ENCODE measurements at places on chromosomes 13 and 19.

- no peak for DNase-seq
Measured at GRCh38 chr13:110698689-110699088, 7.2 kb downstream of the CARS2 start.

DNA sequence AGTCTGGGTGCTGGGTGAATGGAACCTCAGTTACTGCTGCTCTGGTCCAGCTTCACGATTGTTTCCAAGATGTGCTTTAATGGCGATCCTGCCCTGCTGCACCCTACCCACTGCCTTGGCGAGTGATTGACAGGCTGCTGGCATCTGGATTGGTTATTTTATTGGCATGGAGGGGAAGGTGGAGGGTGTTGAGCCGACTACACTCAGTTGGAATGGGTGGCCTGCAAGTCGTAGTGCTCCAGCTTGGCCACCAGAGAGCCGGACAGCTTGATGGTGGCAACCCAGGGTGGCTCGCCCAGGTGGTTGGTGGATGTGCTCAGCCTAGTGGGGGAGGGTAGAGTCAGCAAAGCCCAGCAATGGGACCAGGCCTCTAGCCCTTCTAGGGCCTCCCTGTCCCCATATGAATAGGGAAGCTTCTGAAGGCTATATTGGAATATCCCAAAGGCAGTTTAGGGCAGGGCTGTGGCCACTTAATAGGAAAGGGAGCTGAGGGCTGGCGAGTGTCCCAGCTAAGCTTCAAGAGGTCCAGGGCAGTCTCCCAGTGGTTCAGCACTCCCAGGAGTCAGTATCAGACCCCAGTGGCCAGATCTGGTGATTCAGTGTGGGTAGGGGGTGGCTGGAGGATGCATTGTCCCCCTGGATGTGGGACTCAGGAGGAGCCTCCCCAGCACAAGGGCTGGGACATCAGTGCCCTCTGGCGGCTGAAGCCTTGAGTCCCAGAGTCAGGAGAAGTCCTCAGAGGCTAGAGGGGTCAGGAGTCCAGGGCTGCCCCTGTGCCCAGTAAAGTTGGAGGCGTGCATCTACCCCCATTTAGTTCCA lies 3.4 kb downstream of the GGN start:
- DNase-seq = no peak

DNA sequence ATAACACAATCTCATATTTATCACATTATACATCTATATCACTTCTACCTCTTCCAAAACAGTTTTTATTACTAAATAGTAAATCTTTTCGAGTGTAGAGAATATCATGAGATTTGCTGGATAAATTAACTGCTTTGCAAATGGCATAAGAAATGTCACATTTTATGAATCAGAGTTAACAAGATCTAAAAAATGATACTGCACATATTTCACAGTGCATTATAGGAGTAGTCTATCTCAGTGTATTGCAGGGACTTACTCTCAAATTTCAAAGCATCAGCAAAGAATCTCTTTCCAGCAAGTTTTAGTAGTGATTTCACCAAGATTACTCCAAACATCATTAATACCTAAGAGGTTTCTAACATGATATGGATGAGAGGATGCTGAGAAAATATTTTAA lies 687.1 kb upstream of the SLITRK1 start:
- no peak for DNase-seq

DNA sequence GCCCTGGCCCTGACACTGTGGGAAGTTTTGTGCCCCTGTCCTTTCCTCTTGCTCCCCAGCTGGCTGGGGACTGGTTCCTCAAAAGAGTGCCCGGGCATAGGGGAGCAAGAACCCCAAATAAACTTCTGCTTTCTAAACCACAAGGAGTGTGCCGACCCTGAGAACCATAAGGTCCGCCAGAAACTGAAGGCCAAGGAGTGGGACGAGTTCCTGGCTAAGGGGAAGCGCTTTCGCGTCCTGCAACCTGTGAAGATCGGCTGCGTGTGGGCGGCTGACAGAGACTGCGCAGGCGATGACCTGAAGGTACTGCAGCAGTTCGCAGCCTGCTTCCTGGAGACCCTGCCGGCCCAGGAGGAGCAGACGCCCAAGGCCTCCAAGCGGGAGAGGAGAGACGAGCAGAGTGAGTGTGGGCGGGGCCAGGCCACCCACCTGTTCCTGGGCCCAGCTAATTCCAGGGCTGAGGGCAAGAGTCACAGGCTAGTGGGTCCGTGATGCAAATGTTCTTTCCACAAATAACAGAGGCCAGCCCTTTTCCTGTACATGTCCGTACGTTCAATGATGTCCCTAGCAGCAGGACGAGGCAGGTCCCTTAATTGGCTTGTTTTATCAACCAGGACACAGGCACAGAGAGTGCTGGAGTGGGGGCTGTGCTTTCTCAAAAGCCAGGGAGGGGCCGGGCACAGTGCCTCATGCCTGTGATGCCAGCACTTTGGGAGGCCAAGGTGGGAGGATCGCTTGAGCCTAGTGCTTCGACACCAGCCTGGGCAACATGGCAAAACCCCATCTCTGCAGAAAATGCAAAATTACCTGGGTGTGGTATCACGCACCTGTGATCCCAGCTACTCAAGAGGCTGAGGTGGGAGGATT lies 25.6 kb downstream of the UBXN6 start:
- no peak for DNase-seq

- no peak for DNase-seq
Measured at GRCh38 chr13:26601669-26602068, 44.2 kb downstream of the WASF3 start.

DNA sequence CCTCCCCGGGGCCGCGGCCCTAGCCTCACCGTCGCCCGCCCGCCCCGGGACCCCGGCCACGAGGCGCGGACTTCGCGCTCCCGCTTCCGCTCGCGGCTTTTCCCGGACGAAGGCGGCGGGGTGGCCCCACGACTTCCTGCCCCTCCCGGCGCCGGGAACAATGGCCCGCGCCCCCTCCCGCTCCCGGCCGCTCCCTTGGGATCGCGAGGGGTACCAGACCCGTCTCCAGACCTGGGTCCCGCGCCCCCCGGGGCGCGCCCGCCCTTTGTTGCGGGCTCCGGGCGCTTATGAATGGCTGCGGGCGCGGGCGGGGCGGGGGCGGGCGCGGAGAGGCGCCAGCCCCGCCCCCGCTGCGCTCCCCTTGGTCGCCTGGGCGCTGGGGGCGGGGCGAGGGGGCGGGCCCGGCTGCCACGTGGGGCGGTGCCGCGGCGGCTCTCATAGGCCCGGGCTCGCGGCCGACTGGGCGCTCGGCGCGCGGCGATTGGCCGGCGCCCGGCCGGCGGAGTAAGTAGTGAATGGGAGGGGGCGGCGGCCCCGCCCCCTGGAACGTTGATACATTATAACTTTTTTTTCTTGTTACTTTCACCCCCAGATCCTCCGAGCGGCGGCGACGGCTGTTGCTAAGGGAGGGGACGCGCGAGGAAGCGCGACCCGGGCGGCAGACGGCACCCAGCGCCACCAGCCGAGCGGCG lies 1.1 kb downstream of the MIDN start:
- peak; percentile 96 for DNase-seq

DNA sequence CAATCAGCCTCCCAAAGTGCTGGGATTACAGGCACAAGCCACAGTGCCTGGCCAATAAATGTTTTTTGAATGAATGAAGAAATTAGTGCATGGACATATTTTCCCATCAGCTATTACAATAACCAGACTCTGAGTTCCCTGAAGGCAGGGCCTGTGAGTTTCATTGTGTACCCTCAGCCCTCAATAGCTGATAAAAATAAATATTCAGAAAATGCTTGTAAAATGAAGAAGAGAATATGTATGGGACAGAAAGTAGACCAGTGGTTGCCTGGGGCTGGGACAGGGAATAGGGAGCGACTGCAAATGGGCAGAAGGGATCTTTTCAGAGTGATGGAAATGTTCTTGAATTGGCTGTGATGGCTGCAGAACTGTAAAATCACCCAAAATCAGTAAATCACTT lies 28.8 kb downstream of the NUMBL start:
- no peak for DNase-seq

DNA sequence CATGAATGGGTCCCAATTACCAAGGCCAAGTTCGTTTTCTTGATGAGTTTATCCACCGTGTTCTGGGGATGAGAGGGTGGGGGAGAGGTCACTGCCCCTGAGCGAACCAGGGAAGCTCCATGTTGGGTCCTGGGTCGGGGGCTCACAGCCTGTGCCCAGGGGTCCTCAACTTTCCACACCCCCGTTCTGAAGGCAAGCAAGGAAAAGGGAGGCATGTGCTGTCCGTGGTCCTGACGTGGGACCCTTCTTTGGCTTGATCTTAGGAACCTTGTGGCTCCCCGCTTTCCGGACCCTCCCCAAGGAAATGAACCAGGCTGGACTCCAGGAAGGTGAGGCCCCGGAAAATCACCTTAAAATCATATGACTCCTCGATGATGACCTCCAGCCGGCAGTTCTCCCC lies 18.2 kb upstream of the MEIS3 start:
- no peak for DNase-seq

GRCh38 chr13:110775576-110775975 lies 62.1 kb downstream of the ING1 start:
- no peak for DNase-seq

DNA sequence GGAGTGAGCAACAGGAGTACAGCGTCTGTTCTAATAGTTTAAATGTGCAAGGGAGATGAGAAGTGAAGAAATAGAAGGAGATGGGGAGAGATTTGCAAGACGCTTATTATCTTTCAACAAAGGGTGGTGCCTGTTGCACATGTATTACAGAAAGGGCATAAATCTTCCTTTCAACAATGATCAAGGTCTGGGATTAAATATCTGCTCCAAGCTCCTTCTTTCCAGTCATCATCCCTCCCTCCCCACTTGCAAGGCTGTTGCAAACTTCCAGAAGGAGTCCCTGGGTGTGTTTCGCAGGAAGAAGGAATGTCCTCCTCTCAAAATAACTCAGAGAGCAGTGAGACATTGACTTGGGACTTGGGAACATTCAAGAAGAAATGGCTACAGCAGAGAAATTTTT lies 63.5 kb upstream of the MYCBP2 start:
- DNase-seq = no peak

GRCh38 chr13:30051531-30052060 lies 201.2 kb upstream of the UBL3 start:
- DNase-seq = no peak

Measured in activated T-cell treated with anti-CD3 and anti-CD28 coated beads for 48 hours (primary cell).